ENCODE measurements at places on chromosomes 11 and 22. TPM values are rescaled to one million over a fixed set of nuclear protein-coding genes. Genes with fewer than 3 reads are reported as not detected.
A peak's percentile ranks its signal among the peaks of the same experiment; 100 is the strongest.

OR51I1 gene
- not detected for total RNA-seq

DNA sequence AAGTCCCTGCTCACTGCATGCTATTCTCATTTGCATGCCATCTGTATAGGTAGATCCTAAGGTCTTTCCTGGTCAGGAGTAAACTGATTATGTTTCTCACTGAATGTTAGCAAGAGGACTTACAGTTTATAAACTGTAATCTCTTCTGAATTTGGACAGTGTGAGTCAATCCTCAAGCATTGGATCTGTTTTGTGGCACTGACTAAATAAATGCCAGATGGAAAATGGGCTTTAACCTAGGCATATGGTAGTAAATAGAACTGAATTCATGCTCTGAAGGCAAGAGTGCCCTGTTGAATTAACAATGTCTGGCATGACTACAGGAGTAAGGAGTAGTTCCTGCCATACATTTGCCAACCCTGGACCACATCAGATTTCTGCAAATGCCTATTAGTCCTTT lies 11.4 kb downstream of the FAM181B start:
- H3K36me3 ChIP-seq = no peaks in the 10 kb centered on the region
- no peak overlapping the region for H3K4me3 ChIP-seq
- H3K27me3 ChIP-seq = no peaks in the 10 kb centered on the region
- DNase-seq = no peak
- no peak overlapping the region for H3K27ac ChIP-seq

DNA sequence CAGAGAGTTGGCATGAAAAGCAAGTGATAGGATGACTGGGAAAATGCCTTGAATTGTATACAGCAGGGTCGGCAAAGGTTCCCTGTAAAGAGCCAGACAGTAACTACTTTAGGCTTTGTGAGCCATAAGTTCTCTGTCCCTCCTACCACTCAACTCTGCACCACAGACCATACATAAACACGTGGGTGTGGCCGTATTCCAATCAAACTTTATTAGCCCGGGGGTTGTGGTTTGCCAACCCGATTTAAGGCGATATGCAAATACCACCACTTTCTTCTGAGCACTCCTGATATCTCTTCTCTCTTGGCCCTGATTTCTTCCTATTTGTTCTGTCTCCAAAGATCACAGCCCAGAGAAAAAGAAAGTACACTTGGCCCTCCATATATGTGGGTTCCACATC lies 87.5 kb downstream of the MN1 start:
- no peaks in the 10 kb centered on the region for H3K27me3 ChIP-seq
- DNase-seq = no peak
- no peak overlapping the region for H3K4me3 ChIP-seq
- H3K36me3 ChIP-seq = no peaks in the 10 kb centered on the region

DNA sequence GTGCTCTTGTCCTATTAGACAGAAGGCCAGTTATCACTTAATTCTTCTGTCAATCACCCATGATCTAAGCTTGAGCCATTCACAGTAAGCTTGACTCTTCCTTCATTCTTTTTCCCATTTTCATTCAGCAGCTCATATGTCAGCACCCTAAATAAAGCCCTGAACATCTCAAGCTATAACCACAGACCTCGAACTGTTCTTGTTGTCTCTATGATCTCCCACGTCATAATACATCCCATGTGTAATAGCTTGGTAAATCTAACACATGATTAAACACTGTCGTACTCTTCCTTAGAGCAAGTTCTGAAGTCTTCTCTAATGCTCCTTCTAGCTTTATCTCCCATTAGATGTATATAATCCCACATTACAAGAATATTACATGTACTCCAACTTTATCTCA lies 14.4 kb downstream of the MUC15 start:
- no peaks in the 10 kb centered on the region for H3K36me3 ChIP-seq
- H3K4me3 ChIP-seq = no peak overlapping the region
- no peaks in the 10 kb centered on the region for H3K27me3 ChIP-seq
- DNase-seq = no peak
- no peaks in the 10 kb centered on the region for H3K4me1 ChIP-seq

DNA sequence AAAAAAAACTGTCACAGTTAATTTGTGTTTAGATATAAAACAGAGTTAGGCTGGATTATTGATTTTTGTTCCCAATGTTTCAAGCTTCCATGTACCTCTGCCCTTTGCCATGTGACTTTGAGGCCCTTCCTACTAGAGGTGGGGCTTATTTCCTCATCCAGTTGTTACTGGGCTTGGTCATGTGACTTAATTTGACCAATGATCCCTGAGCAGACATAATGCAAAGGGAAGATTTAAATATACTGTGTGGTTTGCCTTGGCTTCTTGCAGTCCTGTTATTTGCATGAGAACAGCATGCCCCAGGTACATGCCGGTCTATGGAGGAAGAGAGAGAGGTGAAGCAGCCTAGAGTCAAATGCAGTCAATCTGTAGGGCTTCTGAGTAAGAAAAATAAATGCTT lies 347.0 kb downstream of the MIAT start:
- no peaks in the 10 kb centered on the region for H3K36me3 ChIP-seq
- no peak overlapping the region for H3K27ac ChIP-seq
- no peak overlapping the region for H3K4me3 ChIP-seq
- no peaks in the 10 kb centered on the region for H3K4me1 ChIP-seq
- no peak for DNase-seq

- H3K27ac ChIP-seq = peak overlapping the region; percentile 83
- peak overlapping the region; percentile 52 for H3K4me3 ChIP-seq
- no peaks in the 10 kb centered on the region for H3K27me3 ChIP-seq
These were observed 912 bp downstream of the PTPRCAP start for GRCh38 chr11:67436459-67437081.

CARD16 gene
- 13.2 TPM for total RNA-seq

GRCh38 chr11:15854245-15854644 lies 502.1 kb downstream of the SOX6 start:
- no peak for DNase-seq
- H3K36me3 ChIP-seq = no peaks in the 10 kb centered on the region
- no peaks in the 10 kb centered on the region for H3K27me3 ChIP-seq
- H3K4me1 ChIP-seq = no peaks in the 10 kb centered on the region
- no peak overlapping the region for H3K27ac ChIP-seq

ISX gene
- 187 TPM for total RNA-seq

DNA sequence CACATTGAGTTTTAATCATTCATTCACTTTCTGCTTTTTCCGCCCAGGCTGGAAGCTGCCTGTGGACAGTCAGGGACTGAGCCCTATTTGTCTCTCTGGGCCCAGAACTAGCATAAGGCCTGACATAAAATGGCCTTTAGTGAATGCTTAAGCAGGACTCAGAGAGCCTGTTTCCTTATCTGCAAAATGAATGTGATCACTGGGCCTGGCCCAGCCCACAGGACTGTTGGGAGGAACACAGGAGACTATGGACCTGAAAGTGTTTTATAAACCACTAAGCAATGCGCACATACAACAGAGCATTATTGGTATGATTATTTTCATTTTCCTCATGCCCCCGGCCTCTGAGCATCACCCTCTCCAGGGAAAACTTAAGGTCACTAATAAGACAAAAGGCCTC lies 3.9 kb upstream of the MYH9 start:
- no peak for DNase-seq
- H3K27me3 ChIP-seq = no peaks in the 10 kb centered on the region
- no peaks in the 10 kb centered on the region for H3K4me1 ChIP-seq
- H3K4me3 ChIP-seq = no peak overlapping the region
- H3K36me3 ChIP-seq = no peaks in the 10 kb centered on the region

GRCh38 chr11:111162305-111162704 lies 83.2 kb upstream of the POU2AF2 start:
- H3K4me3 ChIP-seq = no peak overlapping the region
- H3K4me1 ChIP-seq = no peaks in the 10 kb centered on the region

GRCh38 chr11:65918211-65919140 lies at the start of gene C11orf68:
C11orf68 (minus strand) TSS chr11:65919062; CDS start chr11:65919031, 31 bp downstream.
- H3K4me3 ChIP-seq = peak within 1 kb of the TSS; percentile 99
- H3K4me1 ChIP-seq = peaks cover 48% of the 10 kb centered on the region
- no peaks in the 10 kb centered on the region for H3K27me3 ChIP-seq

GRCh38 chr22:39206491-39206890 lies 38.3 kb downstream of the PDGFB start:
- no peaks in the 10 kb centered on the region for H3K36me3 ChIP-seq
- peak; percentile 39 for DNase-seq
- H3K27me3 ChIP-seq = no peaks in the 10 kb centered on the region
- peaks cover 7% of the 10 kb centered on the region for H3K4me1 ChIP-seq

TRIM22 gene
- total RNA-seq = 26.1 TPM

GRCh38 chr11:112539741-112540140 lies 279.1 kb upstream of the PLET1 start:
- no peaks in the 10 kb centered on the region for H3K36me3 ChIP-seq

PLAAT5 gene
- total RNA-seq = 0.67 TPM

KCNQ1 gene
- total RNA-seq = 50.6 TPM

VPREB1 gene
- not detected for total RNA-seq

DNA sequence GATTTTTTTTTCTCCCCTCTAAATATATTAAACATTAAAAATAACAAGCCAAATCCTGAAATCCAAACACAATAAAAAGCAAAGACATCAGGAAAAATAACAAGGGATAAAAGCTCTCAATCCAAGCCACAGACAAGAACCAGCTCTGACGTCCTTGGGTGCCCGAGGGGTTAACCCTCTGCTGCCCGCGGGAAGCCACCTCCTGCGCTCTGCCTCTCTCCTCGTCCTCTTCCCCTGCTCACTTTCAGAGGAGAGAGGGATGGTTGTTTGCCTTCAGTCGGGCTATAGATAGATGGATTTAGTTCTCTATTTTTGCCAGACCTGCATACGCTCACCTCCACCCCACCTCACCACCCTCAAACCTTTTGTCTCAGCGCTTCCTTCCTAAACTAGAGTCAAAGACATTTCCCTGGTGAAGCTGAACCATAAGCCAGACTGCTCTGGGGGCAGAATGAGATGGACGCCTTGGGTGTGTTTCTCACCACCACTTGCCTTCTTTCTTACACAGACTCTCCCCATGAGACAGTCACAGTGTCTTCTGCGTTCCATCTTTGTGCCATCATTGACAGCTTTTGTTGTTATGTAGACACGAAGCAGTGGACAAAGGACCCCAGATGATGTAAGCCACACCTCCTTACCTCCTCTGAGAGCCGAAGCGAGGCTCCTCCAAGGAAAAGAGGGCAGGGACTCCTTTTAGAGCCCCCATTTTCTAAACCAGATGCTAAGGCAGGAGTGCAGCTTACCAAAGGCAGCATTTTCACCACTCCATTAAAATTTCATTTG lies 142.5 kb upstream of the HSD17B12 start:
- no peak overlapping the region for H3K27ac ChIP-seq
- no peaks in the 10 kb centered on the region for H3K27me3 ChIP-seq
- no peak overlapping the region for H3K4me3 ChIP-seq
- DNase-seq = no peak

MOV10L1 gene
- total RNA-seq = not detected

KRTAP5-2 gene
- not detected for total RNA-seq

- peak; percentile 43 for DNase-seq
- no peak overlapping the region for H3K4me3 ChIP-seq
- H3K4me1 ChIP-seq = peaks cover 14% of the 10 kb centered on the region
- no peaks in the 10 kb centered on the region for H3K27me3 ChIP-seq
- no peak overlapping the region for H3K27ac ChIP-seq
These were observed 4.7 kb downstream of the BET1L start for GRCh38 chr11:202490-202889.

SIK3 gene
- 60.1 TPM for total RNA-seq

TMEM191C gene
- 2.6 TPM for total RNA-seq

Data from Peyer's patch (tissue), 4 donors.